Stimulated activated CD4-positive, alpha-beta T cell treated with anti-CD3 and anti-CD28 coated beads, Interleukin-2, amount 100 ng/mL, for 48 hours (primary cell): ENCODE measurements at places on chromosomes 7 and 10.

- no peak for DNase-seq
Observed at GRCh38 chr7:100444311-100445278, 8.3 kb upstream of the PPP1R35 start.

GRCh38 chr10:34932235-34932634, 117.1 kb upstream of the PARD3 start:
- no peak for DNase-seq

DNA sequence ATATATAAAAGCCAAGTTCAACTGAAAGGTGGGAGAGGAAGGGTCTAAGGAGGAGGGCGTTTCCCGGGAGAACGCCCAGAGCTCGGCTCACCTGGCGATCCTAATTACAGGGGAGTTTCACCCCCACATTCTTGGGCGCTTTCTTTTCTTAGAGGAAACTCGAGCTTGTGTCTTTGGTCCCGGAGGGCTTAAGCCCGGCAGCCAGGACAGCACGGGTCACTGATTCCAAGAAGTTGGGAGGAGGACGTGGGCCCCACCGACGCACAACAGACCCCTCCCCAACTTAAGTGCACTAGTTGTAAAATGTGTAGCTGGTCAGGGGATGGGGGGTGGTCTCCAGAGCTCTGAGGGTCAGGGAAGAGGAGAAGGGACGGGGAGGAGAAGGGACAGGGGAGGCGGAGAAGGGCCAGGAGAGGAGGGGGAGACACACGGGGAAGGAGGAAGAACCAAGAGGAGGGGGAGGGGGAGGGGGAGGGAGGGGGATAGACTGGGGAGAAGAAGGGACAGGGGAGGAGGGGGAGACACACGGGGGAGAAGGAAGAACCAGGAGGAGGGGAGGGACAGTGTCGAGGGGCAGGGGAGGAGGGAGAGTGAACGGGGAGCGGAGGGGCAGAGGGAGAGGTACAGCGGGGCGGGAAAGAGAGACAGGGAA, 874 bp downstream of the BAIAP2L1 start:
- no peak for DNase-seq

DNA sequence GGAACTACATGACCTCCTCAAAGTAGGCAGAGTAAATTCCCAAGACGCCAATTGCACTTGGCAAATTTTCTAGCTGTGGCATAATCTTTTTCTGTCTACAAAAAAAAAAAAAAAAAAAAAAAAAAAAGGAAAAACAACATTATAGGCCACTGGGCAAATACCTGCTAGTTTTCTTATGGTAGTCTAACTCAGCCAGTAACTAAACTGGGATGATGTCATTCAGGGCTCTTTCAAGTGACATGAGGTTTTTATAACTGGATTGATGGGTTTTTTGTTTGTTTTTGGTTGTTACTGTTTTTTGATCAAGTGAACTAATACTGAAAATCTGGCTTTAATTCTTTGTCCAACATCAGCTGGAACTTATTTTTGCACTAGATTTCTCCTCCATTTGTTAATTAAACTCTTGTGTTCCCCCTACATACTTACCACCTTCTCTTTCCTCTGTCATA, 7.4 kb upstream of the VIM start:
- DNase-seq, result no peak

GRCh38 chr10:11036424-11037011, 18.8 kb downstream of the CELF2 start:
- no peak for DNase-seq

DNA sequence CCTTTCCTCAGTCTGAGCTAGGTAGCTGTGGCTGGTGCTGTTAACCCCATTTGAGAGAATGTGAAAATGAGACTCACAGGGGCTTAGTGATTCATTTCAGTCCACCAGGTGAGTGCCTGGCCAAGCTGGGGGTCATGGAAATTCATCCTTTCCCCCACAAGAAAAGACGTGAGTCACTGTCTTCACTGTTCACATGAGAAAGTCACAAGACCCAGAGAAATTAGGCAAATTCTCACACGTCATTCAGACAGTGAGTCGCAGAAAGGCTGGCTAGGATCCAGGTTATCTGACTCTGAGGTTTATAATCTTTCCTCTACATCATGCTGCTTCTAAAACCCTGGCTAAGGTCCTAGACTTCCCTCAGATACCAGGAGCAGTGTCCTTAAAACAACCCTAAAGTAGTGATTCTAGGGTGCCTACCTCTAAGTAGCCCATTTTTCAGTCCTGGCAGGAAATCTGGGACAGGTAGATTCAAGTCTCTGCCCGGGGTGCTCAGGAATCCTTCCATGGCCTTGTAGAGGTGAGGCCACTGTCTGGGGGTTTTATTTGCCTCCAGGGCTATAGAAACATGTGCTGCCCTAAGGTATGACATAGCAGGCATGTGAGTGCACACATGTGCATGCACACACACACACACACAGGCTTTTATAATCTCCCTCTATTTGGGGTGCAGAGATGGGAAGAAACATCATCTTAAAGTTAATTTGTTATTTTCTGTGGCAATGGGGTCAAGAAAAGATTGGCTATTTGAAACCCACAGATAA, 427.9 kb upstream of the CELF2 start:
- DNase-seq, result peak; percentile 2

DNA sequence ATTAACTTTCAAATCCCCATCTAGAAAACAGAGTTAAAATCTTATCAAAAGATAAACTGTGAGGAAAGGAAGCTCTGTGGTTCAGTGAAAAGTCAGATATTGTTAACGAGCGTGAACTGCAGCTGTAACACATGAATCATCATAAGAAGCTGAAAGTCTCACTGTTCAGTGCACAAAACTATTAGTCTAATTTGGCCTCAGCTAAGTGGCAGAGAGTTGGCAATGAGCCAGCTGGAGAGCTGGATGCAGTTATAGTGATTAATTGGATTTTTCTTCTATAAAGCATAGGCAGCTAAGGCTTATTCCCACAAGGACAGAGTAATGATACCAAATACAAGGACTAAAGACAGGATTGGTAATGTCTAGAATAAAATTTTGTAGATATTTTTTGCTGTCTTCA, 101.1 kb upstream of the ABCB5 start:
- DNase-seq, result no peak

DNA sequence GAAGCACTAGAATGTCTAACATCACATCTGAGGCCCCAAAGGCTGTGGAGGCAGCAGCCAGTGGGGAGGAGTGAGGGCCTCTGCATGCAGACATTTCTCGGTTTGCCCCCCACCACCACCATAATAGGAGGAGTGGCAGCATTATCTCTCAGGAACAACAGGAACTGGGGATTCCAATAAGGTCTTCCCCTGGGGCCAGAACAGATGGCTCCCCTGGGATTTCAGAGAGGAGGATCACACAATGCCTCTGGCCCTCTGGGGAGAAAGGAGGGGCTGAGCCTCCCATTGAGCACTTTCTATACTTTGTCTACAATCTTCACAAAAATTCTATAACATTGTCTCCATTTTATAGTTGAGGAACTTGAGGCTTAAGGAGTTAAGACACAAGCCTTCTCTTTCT, 61.1 kb downstream of the GRID1 start:
- DNase-seq, result no peak

GRCh38 chr10:70656489-70656888, 15.8 kb upstream of the ADAMTS14 start:
- DNase-seq, result peak; percentile 33

- DNase-seq, result no peak
Observed at GRCh38 chr7:1938788-1939433, 268.8 kb downstream of the ELFN1 start.

DNA sequence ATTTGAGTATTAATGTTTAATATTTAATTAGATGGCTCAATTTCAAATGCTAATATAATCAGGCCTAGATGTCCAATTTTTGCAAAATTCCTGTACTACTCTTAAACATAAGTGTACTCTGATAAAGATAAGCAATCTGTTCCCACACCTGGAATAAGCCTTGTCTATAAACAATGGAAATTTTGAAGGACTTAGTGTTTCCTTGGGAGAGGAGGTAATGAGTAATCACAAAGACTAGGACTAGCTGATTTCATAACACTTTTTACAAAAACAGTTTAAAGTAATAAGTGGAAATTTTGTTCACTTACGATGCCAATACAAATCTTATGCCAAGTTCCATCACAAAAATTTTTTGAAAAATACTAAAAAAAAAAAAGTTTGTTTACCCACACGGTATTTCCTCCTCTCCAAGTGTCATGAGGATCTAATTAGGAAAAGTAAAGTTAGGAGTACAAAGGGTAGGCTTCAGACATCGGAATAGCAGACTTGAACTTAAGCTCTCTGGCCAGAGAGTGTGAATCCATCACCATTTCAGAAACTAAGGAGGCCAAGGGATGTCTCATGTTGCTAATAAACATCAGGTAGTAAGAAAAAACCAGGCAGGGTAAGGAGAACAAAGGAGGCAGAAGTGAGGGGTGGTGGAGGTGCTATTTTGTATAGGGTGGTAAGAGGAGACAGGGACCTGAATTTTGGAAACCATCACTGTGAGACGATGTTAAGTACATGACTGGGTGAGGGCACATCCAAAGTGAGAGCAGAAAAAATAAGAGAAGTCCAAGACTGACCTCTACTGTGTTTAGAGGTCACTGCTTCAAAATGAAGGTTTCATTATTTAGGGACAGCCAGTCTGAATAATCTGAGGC, 61.3 kb downstream of the RAPGEF5 start:
- DNase-seq, result no peak

- no peak for DNase-seq
Observed at GRCh38 chr10:90947030-90947960, 26.4 kb upstream of the ANKRD1 start.

- no peak for DNase-seq
Observed at GRCh38 chr10:121131426-121132265, 280.5 kb downstream of the WDR11 start.

GRCh38 chr7:103794424-103794823, 195.0 kb downstream of the RELN start:
- no peak for DNase-seq

GRCh38 chr10:92747600-92747999, 57.8 kb downstream of the HHEX start:
- DNase-seq, result no peak

GRCh38 chr10:69757553-69758309, 44.0 kb upstream of the COL13A1 start:
- no peak for DNase-seq

DNA sequence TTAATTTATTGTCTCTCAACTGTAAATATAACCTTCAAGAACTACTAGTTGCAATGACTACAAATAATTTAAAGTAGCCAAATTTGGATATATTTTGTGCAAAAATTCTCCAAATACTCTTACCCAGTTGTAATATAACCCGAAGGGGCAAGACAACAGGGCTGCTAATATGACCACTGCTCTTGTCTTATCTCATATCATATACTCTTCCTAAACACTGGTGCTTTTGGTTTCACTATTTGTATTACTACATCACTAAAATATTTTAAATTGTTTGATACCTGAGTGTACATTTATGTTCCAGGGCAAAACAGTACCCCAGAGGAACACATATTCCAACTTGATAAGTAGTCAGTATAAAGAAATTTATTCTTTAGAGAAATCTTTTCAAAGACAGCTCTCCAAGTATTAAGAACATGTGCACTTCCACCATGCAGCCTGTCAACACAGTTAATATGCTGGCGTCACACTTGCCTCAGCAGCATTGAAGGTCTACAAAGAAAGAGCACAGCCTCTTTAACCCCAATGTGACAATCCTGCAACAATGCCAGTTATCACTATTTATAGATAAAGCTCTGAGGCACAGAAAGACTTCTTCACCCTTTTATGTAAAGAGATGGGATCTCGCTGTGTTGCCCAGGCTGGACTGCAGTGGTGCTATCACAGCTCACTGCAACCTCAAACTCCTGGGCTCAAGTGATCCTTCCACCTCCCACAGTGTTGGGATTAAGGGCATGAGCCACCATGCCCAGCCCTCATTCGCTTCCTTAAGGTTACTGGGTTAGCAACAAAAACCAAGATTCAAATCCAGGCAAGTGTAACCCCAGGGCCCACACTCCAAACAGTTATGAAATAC, 37.8 kb downstream of the RHEB start:
- DNase-seq, result no peak
